ENCODE measurements at places on chromosomes 5 and 9. TPM values are rescaled to one million over a fixed set of nuclear protein-coding genes. Genes with fewer than 3 reads are reported as not detected.

GRCh38 chr5:177511181-177511580 lies 1.6 kb upstream of the DOK3 start:
- no peak for DNase-seq

DNA sequence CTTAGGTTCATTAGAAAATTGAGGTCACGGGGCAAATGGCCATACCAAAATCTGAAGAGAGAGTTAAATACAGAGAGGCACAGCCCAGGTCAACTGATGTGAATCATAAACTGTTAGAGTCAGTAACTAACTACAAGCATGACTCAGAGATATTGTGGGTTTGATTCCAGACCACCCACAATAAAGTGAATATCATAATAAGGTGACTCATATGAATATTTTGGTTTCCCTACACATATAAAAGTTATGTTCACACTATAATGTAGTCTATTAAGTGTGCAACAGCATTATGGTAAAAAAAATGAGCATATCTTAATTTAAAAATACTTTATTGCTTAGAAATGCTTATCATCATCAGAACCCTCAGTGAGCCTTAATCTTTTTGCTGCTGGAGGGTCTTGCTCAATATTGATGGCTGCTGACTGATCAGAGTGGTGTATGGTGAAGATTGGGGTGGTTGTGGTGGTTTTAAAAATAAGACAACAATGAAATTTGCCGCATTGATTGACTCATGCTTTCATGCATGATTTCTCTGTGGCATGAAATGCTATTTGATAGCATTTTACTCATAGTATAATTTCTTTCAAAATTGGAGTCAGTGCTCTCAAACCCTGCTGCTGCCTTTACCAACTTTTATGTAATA lies 53.1 kb upstream of the EDIL3 start:
- DNase-seq = no peak

- no peak for DNase-seq
These were observed 28.8 kb downstream of the SMARCA2 start for GRCh38 chr9:2043881-2044462.

DNA sequence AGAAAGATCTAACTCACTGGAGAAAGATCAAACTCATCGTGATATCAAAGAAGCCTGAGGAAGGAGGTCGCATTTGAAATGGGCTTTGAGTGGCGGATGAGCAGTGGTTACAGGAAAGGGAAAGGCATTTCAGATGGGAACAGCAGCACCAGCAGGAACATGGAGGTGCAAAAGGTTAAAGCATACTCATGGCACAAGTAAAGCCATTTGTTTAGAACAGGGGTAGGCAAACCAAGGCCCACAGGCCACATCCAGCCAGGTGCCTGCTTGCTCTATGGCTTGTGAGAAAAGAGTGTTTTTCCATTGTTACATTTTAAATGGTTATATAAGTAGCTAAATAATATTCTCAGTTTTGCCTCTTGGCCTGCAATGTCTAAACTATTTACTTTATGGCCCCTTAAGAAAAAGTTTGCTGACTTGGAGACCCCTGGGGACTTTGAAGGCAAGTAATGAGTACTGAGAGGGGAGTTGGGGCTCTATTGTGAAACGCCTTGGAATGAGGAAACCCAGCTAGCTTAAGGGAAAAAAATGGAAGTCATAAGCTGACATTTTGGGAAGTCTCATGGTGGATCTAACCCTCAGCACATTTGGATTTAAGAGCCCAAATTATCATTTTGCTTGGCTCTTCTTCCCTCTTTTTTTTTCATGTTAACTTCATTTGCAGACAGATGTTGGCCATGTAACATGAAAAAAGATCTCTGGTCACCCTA lies 211.1 kb downstream of the NR3C1 start:
- no peak for DNase-seq

DNA sequence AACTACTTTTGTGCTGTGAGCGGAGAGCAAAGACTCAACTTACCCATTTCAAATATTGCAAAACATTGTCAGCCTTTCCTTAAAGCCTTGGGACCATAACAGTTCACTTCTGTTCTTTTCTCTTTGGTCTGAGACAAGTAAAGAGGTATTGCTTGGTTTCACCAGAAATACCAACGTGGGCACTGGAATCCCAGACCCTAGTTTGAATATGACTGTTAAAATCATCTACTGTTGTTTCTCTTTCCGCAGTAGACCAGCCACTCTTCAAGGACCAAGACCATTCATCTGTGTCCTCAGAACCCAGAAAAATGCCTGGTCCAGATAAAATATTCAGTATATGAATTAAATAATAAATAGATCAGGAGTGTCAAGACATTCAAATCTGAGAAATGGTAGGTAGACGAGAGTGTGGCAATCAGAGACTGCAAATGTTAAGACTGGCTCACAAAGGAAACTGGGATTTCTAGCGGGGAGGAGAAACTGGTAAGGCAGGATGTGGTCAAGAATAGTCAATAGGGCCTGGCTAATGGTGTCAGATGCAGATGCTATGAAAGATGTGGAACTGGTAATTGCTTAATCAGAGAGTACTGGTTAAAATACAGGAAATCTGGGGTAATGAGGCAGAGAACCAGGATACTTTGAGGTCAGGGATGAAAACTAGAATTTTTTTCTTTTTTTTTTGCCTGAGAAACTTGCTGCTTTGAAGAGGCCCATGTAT lies 82.1 kb upstream of the IL33 start:
- DNase-seq = peak; percentile 69

- DNase-seq = peak; percentile 83
These were observed 13.3 kb downstream of the TRIM7 start for GRCh38 chr5:181191526-181192336.

The PCDHGA3 gene
- not detected for polyA plus RNA-seq

DNA sequence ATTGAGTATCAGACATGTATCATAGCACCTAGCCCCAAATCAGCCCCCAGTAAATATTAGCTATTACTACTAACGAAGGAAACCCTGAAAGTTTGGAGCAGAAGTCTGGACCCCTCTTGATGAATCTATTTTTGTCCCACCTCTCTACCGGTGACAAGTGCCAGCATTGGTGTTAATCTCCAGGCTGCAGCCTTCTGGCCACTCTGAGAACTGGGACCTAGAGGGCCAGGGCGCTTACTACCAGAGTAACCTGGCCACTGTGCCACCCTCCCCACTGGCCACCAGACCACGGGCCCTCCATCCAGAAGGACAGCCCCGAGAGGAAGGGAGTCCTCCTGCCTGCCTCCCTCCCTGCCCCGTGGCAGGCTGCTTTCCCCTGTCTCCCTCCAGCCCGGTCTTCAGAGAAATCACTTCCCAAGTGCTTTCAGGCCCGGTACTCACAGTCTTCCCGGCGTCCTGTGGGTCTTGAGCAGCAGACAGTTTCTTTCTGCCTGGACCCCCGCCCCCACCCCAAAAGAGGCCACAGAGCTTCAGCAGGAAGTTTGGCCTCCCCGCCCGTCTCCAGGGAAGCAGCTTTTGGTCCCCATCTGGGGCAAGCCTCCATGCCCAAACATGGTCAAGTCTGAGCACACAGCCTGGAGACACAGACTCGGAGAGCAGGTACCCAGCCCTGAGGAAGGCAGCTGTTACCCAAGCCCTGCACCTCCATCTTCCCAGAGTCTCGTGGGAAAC lies at the start of gene KCNMB1:
Gene KCNMB1, minus strand, starts transcription at position 550 of the 732 bp plus-strand sequence. CDS start 3,920 bp downstream, outside the sequence.
- no peak for DNase-seq

The PROB1 gene
- 4.8 TPM for polyA plus RNA-seq

DNA sequence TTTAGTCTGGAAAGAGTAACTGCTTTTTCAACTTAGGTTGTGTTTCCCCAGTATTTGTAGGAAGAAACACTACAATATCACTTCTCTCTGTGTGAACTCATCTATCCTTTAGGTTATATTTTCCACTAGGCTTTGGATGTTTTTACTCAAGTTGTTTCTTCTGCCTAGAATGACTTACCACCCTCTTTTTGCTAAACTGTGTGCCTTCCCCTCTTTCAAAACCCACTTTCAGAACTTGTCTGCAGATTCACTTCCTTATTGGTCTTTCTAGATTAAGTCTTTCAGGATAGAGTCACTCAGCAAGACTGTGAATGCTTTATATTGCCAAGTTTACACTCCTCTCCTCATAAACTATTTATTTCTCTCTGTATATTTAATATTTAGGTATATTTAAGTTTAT lies 14.2 kb upstream of the CAST start:
- no peak for DNase-seq

DNA sequence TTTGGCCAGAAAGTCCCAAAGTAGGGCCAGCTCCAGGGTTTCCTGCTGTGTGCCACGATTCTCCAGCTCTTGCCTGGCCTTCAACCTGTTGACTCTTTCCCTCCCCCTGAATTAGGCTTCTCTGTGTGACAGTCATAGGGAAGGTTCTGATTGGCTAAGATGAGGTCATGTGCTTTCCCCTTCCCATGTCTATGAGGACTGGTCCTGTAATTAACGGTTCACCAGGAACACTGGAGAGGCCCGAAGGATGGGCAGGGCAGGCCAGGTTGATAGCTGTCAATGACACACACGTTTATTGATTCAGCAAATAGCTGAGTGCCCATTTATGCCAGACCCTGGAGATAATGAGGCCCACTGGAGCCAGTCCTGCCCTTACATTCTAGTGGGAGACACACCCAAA lies 9.0 kb upstream of the PRR7 start:
- DNase-seq = no peak

The RNF183 gene
- not detected for polyA plus RNA-seq

- DNase-seq = no peak
These were observed 372.7 kb upstream of the PTGER4 start for GRCh38 chr5:40306869-40307487.

DNA sequence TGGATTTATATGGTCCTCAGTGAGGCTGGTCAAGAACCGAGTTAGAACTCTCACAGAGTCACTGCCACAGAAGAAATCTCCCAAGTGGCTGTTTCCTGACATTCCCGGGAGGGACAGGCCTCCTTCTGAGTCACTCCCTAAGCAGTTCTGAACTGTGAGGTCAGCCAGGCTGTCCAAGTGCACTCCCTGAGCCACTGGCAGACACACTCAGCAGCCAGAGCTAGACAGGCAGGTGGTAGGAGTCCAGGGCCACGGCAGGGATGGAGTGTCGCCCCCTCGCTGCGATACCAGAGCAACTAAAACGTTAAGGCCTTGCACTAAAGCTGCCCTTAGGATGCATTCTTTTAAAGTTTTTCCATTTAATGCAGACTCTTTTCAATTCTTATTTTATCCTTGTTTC lies 3.4 kb downstream of the IL4 start:
- no peak for DNase-seq

The DBH gene
- not detected for polyA plus RNA-seq

GRCh38 chr5:139745800-139746690 lies 49.6 kb upstream of the PSD2 start:
- no peak for DNase-seq

DNA sequence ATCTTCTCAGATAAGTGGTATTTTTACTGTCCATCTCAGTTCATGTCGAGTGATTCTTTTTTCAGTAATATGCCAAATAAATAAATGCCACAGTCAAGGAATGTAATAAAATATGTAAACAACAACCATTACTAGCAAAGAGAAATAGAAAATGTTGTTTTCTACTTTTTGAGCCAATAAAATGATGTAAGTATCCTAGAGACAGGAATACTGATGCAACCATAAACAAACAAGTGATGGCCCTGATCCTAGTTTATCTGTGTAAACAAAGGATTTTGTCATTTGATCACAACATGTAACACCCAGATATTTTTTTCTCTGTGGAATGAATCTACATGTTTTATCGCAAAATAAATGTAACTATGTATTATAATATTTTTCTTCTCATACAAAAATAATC lies 1852.8 kb downstream of the EFNA5 start:
- DNase-seq = no peak

The LRRC14B gene
- polyA plus RNA-seq = 0.32 TPM

The ALDH1A1 gene
- polyA plus RNA-seq = not detected

The CSF1R gene
- 0.47 TPM for polyA plus RNA-seq

GRCh38 chr5:173973616-173973969 lies 15.4 kb upstream of the C5orf47 start:
- no peak for DNase-seq

The FOXD4L3 gene
- not detected for polyA plus RNA-seq

DNA sequence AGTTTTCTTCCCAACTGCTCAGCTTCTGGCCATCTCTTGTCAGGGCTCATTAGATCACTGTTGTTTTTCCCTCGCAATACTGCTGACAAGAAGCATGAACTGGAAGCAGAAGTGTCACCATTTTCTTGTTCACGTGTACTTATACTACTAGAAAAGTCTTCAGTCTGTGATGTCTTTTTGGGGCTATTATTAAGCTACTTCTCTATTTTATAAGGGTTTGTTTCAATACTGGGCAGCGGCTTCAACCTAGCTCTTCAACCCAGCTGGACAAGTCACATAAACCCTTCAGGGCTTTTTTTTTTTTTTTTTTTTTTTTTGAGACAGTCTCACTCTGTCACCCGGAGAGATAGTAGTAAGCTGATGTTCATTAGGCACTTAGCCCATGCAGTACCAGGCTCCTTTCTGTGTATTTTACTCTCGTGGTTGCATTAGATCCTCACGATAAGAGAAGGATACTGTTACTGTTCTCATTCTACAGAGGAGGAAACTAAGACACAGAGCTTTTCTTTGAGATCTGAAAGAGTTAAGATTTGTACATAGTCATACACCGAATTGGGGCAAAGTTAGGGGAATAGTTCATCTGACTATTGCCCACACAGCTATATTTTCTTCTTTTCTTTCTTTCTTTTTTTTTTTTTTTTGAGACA lies 20.5 kb downstream of the RAPGEF1 start:
- DNase-seq = no peak

GRCh38 chr5:145551714-145552113 lies 283.4 kb downstream of the PRELID2 start:
- no peak for DNase-seq

DNA sequence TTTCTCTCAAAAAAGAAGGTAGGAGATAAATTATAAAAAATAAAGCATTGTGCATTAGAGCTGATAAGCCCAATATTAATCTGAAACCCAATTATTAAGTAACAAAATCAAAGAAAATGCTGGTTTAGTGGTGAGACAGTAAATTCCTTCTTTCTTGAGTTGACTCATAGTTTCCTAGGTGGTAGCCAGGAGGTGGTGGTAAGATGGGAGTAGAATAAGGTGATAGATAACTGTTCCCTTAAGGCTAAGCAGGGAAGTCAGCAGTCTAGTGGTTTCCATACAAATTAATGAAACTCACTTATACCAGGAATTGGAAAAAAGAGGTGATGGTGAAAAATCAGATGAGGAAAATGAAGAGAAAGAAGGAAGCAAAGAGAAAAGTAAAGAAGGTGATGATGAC lies 23.2 kb downstream of the LYSMD3 start:
- no peak for DNase-seq

- DNase-seq = no peak
These were observed 2.3 kb upstream of the TSC1 start for GRCh38 chr9:132946631-132947295.

DNA sequence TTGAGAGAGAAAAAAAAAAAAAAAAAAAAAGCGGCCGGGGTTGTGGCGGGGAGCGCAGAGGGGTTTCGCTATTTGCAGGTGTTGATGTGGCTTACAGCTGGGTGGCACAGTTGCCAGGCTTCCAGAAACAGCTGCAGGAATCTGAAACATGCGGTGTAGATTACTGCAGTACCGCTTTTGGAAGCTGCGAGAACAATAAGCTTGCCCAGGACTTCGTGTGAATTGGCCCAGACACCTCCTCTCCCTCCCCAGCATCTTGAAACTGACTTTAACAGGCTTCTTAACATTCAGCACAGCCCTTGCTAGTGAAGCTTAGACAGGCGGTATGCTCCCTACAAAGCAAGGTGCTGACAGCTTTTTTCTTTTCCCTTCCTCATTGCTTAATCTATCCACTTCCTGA lies 104.0 kb downstream of the ATP10B start:
- DNase-seq = no peak
